Stimulated activated CD8-positive, alpha-beta memory T cell treated with anti-CD3 and anti-CD28 coated beads, Interleukin-7, amount 100 ng/mL, for 1 hour (primary cell): ENCODE measurements at places on chromosomes 7 and 10.

- no peak for DNase-seq
Measured at GRCh38 chr7:1889556-1890181, 219.6 kb downstream of the ELFN1 start.

DNA sequence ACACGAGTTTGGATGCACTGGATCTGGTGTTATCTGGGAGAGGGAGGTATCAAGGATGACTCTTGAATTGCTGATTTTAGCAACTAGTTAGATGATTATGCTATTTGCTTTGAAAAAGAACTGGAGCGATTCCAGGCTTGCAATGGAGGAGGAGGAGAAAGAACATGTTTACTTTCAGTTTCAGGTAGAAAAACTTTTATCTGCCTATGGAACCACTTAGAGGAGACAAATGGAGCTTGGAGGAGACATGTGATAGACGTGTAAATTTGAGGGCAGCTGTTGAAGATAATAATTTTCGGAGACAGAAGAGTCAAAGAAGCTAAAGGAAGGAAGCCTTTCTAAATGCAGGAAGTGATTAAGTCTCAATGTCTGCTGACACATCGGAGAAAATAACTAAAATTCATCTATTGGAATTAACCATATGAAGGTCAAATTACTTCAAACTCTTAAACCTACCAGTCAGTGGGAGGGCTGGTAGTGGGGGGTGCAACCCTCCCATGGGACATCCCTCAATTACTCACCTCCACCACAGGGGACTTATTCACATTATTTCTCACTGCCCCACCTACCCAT, 56.4 kb upstream of the GNAI1 start:
- no peak for DNase-seq

DNA sequence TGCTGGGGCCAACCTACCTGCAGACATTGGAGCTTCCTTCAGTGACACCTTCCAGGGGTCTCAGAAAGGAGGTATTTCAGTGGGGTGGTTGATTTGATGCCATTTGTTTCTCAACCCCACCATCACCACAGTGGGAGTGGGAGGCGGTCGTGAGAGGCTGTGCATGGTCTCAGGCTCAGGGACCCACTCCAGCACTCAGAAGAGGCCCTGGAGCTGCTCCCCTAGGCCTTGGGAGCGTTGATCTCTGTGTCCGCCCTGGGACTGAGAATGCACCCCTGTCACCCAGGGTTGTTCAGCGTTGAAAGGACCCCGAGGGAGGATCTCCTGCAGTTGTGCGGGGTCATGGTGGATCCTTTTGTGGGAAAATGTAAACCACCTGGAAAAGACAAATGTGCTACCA, 410.6 kb downstream of the GLRX3 start:
- no peak for DNase-seq

DNA sequence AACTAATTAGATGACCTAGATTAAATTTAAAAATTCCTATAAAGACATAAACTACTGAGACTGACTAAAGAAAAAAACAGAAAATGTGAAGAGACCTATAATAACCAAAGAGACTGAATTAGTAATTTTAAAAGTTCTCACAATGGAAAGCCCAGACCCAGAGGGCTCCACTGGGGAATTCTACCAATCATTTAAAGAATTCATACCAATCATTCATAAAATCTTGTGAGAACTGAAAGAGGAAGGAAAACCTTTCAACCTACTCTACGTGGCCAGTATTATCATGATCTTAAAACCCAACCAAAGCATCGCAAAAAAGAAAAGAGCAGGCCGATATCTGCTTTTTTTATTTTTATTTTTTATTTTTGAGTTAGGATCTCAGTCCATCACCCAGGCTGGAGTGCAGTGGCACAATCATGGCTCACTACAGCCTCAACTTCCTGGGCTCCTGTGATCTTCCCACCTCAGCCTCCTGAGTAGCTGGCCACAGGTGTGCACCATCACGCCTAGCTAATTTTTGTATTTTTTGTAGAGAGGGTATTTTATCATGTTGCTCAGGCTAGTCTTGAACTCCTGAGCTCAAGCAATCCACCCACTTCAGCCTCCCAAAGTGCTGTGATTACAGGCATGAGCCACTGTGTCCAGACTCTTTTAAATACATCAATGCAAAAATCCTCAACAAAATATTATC, 48.6 kb downstream of the DGKI start:
- no peak for DNase-seq

- DNase-seq, result no peak
Measured at GRCh38 chr10:2681891-2682290, 385.5 kb upstream of the PFKP start.

- DNase-seq, result no peak
Measured at GRCh38 chr7:12851841-12852240, 164.4 kb downstream of the ARL4A start.

- no peak for DNase-seq
Measured at GRCh38 chr7:137886746-137887145, 40.0 kb upstream of the DGKI start.
